ENCODE measurements at places on chromosomes 4 and X.

DNA sequence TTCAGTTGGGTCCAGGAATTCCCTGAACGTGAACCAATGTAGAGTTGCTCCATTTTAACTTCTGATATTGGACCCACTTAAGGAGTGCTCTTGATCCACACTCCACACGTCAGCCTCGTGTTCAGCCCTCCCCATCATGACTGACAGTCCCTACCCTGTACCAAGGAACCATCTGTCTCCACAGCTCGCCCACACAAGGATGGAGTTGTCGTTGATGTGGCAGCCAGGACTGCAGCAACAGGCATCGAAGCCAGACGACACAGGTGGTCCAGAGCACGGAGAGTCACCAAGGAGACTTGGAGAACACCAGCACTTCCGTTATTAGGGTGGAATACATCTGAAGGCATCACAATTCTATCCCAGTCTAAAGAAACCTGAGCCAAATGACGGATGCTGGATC, 472.1 kb upstream of the NR3C2 start:
- DNase-seq, result no peak

DNA sequence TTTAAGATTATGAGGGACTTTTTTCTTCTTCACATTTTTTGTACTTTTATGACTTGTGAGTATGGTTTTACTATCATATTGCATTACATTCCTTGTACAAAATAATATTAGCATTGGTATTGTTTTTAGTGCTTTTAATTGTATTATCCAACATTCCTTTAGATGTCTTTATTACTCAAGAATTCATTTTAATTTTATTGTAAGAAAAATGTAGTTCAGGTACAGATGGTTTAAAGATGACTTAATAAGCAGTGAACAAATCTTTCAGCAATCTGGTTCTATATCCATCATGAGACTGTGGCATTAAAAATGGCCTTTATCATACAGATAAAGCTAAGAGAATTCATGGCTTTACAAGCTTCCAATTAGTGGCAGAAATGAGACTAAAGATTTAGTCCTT, 191.6 kb downstream of the ANTXR2 start:
- no peak for DNase-seq

DNA sequence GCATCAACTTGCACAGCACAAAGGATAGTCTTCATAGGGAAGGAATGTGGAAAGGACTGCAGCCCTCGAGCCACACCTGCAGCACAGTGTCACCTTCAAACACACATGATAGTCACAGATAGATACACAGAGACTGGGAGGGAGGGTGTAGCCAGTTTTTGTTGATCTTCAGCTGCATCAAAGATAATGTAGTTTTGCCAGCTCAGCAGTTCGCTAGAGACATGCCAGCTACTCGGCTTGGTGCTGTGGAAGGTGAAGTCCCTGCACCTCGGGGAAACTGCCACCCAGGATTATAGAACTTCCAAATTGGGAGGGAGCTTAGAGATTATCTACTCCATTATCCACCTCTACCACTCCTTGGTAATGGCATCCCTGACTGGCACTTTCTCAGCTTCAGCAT, 92.9 kb upstream of the PAK3 start:
- DNase-seq, result no peak

- DNase-seq, result no peak
Observed at GRCh38 chr4:86449746-86450588, 90.1 kb upstream of the MAPK10 start.

GRCh38 chr4:178037459-178038214, 595.4 kb upstream of the AGA start:
- no peak for DNase-seq

DNA sequence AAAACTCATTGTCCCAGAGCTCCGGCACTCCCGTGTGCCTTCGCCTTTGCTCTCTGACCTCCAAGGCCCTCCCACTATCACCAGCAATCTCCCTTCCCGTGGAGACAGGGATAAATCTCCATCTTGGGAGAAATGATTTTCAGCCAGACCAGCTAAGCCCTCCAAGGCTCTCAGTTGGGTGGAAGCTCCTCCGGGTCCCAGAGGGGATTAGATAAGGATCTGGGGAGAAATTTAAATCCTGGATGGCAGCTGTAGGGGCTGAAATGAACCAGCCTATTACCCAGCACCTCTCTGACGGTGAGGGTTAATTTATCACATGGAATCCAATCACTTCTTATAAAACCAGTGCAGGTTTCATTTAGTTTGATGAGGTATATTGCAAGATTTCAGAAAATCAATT, 366.2 kb downstream of the FBXW7 start:
- no peak for DNase-seq

DNA sequence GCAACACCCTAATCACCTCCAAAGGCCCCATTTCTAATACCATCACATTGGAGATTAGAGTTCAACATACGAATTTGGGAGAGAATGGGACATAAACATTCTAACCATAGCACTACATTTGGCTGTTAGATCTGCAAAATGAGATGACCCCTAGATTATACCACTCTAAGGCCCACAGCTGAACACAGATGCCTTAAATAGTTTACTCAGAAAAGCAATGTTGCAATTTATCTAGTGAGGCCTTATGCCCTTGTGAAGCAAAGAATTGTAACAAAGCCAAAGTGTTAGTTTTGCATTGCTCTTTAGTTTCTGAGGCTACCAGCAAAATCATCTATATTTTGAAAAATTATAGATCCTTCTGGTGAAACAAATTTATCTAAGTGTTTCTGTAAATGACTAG, 31.6 kb upstream of the ARHGEF6 start:
- no peak for DNase-seq

- DNase-seq, result peak; percentile 24
Observed at GRCh38 chrX:150476164-150476699, 92.2 kb upstream of the MTM1 start.

DNA sequence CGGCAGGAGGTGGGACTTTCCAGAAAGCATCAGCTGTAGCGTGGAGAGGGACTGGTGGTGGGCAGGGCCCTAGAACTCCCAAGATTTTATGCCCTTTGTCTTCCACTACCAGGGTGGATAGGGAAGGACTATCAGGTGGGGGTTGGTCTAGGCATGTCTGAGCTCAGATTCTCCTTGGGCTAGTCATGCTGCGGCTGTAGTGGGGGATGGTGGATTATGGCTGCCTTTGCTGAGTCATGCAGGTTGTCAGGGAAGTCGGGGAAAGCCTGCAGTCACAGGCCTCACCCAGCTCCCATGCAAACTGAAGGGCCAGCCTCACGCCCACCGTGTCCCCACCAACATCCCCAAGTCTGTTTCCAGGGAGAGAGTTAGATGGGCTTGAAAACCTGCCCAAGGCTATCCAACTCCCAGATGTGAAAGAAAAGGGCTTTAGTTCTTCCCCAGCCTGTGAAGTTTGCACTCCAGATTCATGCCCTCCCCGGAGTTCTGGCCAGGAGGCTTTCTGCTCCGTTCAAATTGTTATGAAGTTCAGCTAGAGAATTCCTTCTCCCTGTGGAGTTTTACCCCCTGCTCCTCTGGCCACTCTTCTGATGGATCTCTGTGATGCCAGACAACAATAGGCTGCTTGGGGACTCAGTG, 13.4 kb upstream of the MEPE start:
- DNase-seq, result no peak

DNA sequence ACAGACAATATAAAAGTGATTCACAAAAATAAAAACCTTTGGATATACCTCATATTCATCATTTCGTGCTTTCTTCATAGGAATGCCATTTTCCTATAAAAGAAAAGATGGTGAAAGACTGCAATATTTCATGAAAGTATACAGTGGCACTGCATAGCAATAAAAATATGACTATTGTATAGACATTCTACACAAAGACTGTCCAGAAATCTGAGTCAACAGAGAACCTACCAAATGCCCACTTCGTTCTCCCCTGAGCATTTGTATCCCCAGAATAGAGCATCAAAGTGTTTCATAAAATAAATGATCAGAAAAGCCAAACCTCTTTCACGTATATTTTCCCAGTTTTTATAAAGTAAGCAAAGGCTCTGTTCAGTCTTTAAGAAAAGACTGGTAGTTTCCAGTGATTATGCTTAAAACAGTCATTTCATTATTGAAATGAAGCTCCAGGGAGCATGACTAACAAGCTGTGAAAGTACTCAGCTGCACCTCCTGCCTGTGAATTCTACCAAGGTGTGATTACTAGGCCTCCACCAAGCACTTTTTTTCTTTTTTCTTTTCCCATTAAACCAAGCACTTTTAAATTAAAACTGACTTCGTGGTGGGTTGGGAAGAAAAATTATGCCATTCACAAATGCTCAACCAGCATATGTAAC, 20.2 kb downstream of the PPA2 start:
- no peak for DNase-seq

- no peak for DNase-seq
Observed at GRCh38 chrX:16185725-16186136, 18.4 kb downstream of the MAGEB17 start.

DNA sequence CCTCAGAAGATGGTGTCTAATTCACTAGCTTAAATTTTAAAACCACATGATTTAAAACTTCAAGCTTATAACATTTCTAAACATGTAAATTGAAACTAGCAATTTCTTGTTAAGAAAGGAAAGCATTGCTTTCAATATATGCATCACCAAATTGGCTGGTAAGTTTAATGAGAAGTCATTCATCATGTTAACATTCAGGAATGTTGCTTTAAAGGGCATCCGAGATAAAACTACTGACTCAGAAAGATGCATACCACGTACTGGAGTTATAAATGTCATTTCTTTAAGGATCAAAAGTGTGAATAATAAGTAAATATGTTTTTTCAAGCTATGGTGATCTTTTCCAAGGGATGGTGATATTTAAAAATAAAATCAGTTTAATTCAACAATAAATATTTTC, 83.3 kb upstream of the VCX2 start:
- no peak for DNase-seq

DNA sequence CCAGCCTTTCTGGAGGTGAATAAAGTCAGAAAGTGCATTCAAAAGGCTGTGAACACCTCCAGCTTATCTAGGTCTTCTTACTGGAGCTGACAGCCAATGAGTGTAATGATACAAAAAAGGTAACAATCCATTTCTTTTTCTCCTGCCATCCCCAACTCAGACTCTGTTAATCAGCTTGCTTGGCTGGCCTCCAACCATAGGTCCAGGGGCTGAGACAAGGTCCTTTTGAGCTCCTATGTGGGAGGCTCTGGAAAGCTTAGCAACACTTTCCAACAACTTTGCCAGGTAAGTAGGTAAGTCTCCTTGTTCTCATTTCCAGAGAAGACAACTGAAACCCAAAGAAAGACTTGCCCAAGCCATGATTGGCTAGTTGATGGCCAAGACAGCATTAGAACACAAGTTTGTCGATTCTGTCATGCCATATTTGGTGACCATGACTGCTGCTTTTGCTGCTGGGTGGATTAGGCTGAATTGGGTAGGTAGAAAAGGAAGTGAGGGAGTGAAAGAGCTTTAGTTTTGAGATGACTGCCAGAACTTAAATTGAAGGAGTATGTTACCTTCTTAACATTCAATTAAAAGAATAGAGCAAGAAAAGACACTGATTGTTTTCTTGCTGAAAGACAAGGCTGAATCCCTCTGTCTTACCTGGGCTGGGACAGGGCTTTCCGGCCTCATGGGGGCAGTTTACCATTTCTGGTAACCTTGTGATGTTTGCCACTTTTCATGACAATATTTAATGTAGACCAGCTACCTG, 22.8 kb downstream of the VSIG4 start:
- DNase-seq, result no peak

DNA sequence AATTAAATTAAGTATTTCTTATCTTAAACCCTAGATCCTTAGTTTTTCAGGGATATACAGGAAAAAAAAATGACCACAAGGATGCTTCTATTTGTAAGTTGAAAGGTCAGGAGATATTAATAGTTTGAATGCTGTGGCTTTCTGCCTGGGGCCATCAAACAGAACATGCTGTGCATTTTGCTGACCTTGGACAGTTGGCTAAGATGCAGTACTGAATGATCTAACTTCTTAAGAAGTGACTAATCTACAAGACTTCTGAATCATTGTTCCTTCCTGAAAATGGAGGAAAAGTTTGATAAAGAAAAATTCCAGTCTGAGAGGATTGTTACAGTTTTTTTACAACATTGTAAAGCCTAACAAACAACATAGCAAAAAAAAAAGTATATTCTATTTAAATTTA, 237.8 kb upstream of the JADE1 start:
- peak; percentile 52 for DNase-seq

DNA sequence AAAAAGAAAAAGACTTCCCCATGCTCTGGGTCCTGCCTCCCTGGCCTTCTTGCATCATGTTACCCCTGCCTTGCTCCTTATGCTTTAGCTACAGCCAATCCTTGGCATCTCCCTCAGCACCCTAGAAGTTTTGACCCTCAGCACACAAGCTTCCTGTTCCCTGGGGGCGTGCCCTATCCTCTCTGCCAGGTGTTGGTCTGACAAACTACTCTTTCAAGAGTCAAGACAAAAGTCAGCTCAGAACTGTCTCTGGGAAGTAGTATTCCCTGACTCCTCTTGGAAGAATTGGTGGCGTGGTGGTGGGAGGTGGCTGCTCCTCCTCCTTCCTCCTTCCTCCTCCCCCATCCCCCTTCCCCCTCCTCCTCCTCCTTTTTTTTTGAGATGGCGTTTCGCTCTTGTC, 41.0 kb downstream of the PRPS1 start:
- DNase-seq, result no peak

DNA sequence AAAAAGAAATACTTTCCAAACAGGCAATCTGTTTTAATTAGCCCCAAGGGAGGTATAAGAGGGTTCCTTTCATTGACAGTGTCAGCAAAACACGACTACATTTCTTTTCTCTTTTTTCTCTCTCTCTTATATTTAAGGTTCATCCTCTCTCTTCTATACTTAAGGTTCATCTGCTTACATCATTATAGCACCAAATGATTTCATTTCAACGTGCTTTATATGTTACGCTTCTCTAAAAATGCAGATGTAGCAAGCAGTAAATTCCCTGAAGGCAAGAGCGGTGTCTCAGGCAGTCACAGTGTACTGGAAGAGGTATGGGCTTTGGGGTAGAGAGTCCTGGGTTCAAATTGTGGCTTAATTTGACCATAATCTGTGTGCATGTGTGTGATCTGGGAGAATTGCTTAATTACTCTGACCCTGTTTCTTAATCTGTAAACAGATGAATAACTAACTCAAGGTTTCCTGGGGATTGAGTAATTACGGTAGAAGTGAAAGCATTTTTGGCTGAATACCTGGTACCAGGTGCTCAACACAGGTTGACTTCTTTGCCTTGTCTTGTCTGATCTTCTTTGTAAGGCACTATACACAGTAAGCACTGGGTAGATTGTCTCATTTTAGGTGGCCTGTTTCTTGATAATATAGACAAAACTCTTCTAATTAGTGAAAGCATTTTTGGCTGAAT, 180.8 kb downstream of the SPRY1 start:
- no peak for DNase-seq

DNA sequence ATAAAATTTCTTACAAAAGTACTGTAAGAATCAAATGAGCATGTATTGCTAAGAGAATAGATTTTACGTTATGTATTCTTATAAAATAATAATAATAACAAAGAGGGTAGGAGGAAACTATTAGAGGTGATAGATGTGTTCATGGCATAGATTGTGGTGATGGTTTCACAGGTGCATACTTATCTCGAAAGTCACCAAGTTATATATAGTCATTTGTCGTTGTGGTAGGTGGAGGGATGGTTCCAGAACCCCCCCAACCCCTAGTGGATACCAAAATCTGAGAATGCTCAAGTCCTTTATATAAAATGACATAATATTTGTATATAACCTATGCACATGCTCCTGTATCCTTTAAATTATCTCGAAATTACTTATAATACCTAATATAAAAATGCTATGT, 36.7 kb upstream of the H2AZ1 start:
- no peak for DNase-seq

GRCh38 chrX:37958525-37959211, 47.7 kb upstream of the SYTL5 start:
- no peak for DNase-seq

- DNase-seq, result no peak
Observed at GRCh38 chrX:46957297-46957696, 45.1 kb downstream of the JADE3 start.
